Regular cardiac myocyte (primary cell): ENCODE measurements at places on chromosomes 2 and 18. TPM values are rescaled to one million over a fixed set of nuclear protein-coding genes. Genes with fewer than 3 reads are reported as not detected.

The AQP12A gene
- not detected in 2 replicates for total RNA-seq

The IL1RL2 gene
- total RNA-seq, result 1.7 and 2.3 TPM in 2 replicates

The DNPEP gene
- total RNA-seq, result 50.0 and 61.2 TPM in 2 replicates

The LCT gene
- under 0.01 TPM in 1 of 2 replicates, not detected in the other for total RNA-seq

The CYP27C1 gene
- not detected in 2 replicates for total RNA-seq

The NPHP1 gene
- 3.6 and 5.6 TPM in 2 replicates for total RNA-seq

The PPP1R1C gene
- 0.77 and 1.1 TPM in 2 replicates for total RNA-seq

The CCDC102B gene
- total RNA-seq, result 38.7 and 46.2 TPM in 2 replicates
